ENCODE measurements at places on chromosomes 7 and 10.

DNA sequence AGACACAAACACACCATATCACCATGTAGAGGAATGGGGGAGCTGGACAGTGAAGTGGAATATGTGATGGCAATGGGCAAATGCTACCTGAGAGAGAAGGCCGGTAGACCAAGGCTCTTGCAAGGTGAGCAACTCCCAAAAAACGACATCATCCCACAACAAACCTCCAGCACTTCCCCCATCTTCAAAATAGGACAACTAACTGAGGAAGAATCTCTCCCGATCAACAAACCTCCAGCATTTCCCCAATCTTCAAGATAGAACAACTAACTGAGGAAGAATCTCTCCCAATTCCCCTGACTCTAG, 387.2 kb downstream of the PARD3 start:
- no peak for DNase-seq

GRCh38 chr7:122543891-122544290, 155.0 kb downstream of the RNF133 start:
- DNase-seq = no peak

DNA sequence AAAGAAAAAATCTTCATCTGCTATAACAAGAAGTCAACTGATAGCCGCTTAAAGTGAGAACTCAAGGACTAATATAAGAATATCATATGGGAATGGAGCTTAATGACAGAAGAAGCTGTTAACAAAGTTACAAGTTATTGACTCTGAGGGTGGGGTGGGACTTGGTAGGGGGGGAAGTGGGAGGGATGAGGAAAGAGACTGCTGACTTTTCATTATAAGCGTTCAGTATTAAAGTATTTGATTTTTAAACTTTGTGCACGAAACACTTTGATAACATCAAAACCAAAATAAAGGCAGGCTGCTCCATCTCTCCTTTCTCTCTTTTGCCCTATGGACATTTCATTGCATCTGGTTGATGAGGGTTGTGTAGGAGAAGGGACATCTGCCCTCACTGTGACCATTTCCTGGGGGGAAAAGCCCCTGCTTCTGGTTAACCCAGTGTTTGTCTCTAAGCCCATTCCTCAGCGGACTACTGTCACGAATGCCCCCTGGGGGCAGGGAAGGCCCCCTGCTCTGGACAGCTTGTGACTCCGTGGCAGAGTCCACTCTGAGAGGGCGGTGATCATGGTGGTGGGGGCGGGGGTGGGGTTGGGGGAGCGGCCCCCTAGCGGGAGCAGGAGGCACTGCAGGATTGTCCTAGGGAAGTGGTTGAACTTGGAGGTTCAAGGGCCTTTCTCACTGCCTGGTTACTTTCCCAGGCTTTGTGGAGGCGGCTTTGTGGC, 17.4 kb downstream of the SLC13A4 start:
- DNase-seq = no peak

DNA sequence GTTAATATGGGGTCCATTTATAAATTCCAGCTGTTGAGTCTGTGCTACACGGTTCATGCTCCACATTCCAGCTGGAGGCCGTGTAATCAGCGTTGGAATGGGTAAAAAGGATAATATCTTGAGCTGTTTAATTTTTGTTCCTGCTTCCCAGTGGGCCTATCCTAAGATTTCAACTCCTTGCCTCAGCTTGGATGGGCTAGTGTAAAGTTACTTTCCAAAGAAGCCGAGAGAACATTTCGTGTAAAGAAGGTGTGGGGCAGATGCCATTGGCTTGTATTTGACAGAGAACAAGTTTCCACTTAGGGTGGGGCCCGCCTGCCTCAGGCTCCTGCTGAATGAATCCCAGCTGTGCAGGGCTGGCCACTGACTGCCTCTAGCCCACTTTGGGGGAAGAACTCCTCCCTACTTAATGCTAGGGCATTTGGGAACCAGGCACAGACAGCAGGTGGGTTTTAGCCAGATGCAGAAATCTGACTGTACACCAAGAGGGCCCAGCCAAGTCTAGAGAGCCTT, 125.9 kb upstream of the LYZL2 start:
- no peak for DNase-seq

- no peak for DNase-seq
Measured at GRCh38 chr7:137984181-137985041, 17.5 kb downstream of the CREB3L2 start.

DNA sequence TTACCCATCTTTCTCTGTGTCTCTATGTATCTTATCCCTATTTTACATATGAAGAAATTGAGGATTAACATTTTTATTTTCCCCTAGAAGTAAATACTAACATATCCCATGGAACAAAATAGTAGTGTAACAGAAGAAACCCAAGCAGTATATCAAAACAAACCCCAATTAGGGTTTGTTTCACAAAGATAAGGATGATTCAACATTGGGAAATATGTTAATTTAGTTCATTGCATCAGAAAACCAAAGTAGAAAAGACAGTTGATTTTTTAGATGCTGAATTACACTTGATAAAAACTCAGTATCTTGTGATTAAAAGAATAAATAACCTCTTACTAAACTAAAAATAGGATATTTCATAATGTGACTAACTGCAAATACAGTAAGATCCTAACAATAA, 87.8 kb downstream of the GLCCI1 start:
- no peak for DNase-seq

DNA sequence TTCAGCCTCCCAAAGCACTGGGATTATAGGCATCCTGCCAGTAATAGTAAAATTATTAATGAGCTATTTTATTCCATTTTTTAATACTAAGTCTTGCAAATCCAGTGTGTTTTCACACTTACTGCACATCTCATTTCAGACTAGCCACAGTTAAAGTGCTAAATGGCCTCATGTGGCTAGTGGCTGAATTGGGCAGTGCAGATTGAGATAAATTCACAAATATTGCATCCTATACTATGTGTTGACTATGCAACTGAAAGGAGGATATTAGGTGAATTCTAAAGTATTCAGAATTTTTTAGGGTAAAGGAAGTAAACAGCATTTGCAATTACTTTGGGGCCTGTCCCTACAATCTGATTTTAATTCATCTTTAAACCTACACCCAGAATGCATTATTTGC, 10.2 kb downstream of the APBB1IP start:
- DNase-seq = no peak

DNA sequence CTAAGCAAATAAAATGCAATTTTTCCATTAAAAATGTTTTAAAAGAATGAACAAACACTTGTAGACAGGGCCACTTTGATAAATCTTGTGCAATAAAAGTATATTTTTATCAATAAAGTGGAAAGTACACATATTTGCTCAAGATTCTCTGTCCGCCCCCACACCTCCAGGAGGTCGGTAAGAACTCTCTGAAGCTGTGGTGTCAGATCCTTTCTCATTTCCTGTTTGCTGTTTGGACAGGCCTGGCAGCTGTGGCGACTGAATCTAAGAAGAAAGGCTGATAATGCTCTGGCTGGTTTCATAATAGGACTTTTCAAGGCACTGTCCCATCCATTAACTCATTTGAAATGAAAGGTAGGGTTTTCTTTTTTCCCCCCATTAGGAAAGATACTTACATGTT, 15.3 kb upstream of the ASB4 start:
- no peak for DNase-seq

DNA sequence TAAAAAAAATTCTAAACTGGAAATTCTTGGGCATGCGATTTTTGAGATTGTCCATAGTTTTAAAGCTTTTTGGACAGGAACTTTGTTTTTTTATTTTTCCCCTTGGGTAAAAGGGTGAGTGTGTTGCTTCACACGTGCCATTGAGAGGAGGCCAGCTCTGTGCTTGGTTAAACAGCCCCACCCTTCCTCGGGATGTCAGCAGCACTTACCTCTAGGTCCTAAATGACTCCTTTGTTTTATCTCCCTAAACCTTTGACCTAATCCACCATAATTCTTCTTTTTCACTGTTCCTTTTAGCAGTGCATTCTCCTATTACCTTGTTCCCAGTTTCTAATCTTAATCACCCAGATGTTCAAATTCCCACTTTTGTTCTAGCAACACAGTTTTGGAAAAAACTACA, 83.5 kb downstream of the SEMA3D start:
- DNase-seq = no peak

DNA sequence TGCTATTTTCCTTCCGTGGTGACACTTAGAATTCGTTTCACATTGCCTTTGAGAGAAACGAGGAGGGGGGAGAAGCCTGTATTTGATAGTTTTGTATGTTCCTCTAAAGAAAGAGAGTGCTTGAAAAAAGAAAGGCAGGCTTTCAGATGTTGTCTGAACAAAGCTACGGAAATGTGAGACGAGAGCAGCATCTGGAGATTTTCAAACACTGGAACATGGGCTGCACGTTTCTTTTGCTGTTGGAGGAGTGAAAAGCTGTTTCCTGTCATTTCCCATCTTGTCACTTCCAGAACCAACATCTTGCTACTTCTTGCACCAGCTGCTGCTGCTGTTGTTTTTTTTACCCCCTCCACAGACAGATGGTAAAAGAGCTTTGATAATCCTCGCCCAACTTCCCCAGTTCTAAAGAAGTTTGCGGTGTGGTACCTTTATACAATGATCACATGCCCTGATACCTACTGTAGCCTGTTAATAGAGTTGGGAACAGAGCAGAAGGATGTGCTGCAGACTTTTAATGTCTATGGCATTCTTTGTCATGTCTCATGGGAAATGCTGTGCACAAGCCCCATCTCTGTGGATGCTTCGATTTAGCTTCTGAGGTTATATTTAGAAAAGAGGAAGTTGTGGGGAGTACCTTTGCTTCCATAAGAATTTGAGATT, 408.1 kb downstream of the AUTS2 start:
- DNase-seq = no peak

DNA sequence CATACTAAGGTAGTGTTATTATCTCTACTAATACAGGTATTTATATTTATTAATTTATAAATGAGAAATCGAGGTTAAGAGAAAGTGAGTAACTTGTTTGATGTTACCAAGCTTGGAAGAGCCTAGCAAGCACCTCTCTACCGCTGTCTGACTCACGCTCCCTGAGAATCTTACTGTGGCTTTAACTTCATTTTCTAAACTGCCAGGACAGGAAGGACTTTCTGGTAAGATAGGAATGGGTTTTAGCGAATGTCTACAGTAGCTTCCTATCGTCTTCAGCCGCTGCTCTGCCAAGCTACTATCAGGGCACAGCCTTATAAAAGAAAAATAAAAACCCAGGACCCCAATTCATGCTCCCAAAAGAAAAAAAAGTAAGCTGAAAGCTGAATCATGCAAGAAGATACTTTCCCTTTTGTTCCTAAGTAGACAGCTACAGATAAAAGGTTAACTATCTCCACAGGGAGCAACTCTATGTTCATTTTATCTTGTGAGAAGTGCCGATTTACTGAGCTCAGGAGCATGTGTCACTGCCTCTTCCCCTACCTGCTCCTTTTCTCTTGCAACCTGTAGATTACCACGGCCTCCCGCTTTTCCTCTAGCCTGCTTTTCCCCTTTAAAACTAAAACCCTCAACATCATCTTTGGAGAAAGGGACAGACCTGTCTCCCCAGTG, 60.2 kb downstream of the THNSL1 start:
- no peak for DNase-seq

DNA sequence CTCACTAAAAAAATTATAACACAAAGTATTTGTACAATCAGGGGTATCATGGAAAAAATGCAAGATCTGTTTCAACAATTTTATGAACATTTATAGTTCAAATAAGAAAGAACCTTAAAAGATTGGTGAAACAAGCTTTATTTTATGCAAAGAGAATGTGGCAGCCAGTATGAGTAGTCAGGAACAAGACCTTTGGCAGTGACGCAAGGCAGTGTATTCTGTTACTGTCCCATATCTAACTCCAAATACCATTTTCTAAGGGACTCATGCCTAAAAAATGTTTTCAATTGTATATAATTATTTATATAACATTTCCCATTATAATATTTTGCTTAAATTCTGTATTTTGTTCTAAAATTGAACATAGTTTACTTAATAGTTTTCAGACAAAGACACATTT, 19.1 kb upstream of the FAM53B start:
- no peak for DNase-seq

DNA sequence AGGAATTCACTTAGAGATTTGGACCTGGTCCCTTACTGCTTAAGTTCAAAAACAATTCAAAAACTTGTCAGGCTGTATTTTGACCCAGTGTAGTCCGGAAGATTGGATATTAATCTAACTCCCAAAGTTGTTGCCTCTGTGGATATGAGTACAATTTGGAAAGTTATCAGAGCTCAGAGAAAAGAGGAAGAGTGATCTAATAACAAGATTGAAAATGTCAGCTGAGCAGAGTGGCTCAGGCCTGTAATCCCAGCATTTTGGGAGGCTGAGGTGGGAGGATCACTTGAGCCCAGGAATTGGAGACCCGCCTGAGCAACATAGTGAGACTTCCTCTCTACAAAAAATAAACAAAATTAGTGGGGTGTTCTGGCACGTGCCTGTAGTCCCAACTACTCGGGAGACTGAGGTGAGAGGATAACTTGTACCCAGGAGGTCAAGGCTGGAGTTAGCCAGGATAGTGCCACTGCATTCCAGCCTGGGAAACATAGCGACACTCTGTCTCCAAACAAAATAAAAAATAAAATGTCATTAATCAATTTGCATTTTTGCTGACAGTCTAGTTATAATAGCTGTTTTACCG, 3.2 kb upstream of the ASCC1 start:
- no peak for DNase-seq

DNA sequence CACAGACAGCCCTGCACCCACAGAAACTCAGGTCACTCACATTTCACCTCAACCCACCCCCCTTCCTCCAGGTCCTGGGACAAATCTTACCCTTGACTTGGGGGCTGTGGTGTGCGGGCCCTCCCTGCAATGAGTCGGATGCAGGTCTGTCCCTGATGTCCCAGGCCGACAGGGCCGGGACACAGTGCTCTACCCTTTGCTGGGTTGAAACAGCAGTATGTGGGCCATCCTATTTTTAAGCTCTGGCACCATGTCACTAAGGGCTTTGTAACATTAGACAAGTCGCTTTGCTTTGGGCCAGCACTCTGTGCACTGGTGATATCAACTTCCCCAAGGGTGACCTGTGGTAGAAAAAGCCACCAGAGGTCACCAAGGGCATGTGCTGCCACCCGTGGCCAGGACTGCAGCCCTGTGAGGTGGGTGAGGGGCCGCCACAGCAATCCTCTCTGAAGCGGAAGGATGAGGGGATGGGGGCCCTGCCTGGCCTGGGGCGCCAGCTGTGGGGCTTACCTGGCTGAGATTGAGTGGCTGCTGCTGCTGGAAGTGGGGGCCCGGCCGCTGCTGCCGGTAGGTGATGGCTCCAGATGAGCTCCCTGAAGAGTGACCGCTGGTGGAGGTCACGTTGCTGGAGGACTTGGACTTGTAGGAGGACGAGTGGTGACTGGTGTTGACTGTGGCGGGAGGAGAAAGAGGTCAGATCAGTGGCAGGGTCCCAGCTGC, 51.3 kb downstream of the CLEC2L start:
- DNase-seq = no peak

DNA sequence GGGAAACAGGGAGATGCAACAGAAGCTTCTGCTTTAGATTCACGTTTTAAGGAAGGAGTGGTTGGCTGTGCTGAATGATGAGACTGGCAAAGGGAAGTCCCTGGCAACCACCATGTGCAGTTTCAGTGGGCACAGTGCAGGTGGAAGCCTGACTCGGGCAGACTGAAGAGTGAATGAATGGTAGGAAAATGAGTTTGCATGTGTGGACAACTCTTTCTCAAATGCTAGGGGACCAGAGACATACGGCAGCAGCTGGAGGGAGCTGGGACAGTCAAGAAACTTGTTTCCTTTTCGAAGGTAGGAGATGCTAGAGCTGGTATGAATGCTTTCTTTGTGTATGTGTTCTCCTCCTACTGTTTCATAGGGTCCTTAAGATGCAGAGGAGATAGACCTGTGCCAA, 29.0 kb downstream of the PODXL start:
- DNase-seq = no peak

GRCh38 chr10:37856881-37857286, 526 bp downstream of the ZNF248 start:
- DNase-seq = no peak
